ENCODE measurements at places on chromosomes 16 and 17.

GRCh38 chr17:19238167-19238505, 970 bp downstream of the EPN2 start:
- no peak for DNase-seq

DNA sequence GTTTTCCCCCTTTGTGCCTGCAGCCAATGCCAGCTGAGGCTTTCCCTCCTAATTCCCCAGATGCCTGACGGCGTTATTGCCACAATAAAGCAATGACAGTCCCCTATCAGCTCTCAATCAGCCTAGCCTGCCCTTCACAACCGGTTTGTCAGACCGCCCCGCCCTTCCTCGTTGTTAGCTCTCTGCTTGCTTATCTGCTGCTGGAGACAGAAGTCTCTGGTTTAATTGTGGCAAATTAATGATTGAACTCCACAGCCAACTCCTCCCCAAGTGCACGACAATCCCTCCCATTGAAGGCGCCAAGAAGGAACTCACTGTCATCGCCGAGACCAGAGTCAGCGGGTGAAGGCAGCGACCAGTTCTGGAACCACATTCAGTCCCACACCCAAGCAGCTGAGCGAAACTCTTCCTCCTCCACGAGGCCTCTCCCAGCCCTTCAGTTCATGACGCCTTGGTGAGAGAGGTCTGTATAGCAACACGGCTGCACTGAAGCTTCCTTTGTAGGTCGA, 474.4 kb downstream of the SLC39A11 start:
- no peak for DNase-seq

DNA sequence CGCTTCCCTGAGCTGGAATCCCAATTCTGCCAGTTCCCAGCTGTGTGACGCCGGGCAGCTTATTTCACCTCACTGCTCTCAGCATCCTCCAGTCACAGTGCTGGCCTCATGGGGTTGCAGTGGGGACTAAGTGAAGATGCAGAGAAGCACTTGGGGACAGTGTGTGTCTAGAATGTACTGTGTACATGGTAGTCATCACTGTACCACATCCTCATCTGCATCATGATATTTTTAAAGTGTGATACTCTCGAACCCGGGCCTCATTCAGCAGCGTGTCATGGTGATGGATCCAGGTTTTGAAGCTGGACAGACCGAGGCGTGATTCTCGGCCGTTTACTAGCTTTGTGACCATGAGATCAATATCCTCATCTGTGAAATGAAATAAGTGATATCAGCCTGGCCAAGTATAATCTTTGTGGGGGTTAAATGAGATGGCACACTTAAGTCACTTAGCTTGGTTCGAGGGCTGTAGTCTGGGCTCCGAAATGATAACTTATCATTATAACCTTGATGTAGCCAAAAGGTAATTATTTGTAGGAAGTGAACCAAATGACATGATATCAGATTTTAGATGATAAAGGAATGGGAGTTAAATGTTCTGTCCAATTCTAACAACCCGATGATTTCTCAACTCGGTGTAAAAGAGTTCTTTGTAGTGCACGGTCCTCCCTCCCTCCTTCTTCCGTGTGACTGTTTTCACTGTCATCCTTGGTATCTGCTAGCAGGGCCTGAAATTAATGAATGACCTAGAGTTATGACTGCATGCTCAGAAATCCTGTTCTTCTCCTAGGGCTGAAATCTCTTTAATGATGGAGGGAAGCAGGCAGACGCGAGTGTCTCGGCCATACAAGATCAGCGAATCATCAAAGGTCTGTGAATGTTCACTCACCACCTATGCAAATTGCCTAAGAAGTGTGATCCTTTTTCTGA, 2.0 kb downstream of the KLHL36 start:
- DNase-seq, result no peak

GRCh38 chr17:59757881-59758385, 50.5 kb downstream of the VMP1 start:
- no peak for DNase-seq

GRCh38 chr17:62780951-62781350, 27.2 kb downstream of the MARCHF10 start:
- DNase-seq, result no peak

DNA sequence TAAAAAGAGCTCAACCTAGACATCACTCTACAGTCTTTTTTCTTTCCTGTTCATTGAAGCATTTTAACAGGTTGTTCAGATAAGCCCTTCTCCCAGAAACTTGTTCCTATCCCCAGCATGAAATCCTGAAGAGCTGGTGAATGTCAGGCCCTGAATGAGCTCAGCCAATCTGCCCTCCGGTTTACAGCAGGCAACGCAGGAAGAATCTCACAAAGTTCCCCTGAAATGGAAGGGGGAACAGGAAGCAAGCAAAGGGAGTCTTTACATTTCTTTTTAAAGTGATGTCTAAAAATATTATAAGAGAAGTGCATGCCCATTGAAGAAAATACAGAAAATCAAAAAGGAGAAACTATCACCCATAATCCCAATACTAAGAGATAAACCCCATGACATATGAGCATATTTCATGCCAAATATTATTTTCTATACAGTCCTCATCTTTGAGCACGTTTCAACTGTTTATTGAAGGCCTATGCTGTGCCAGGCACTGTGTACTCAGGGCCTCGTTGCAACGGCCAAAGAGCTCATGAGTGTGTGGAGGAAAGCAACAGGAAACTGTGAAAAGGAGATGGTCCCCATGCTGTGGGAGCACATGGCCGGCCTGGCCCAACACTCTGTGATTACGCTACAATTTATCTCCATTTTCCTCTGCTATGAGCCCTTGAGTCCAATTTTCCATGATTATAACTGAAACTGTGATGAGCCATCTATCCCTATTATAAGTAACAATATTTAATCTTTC, 5.7 kb downstream of the TK2 start:
- no peak for DNase-seq

DNA sequence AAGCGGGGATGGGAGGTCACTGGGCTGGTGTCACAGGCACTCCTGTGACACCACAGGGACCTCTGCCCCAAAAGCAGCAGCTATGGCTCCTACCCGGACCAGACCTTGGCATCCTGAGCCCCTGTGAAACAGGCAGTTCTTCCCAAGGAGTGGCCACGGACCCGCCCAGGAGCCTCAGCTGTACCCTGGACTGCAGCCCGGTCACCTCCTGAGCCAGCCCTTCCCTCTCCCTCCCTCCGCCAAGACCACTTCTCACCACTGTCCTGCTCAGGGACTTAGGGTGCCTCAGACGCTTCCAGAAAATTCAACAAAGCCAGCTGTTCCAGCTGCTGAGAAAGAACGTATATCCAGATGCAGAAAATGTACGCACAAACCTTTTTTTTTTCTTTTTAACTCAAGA, 13.9 kb upstream of the NCBP3 start:
- DNase-seq, result no peak

DNA sequence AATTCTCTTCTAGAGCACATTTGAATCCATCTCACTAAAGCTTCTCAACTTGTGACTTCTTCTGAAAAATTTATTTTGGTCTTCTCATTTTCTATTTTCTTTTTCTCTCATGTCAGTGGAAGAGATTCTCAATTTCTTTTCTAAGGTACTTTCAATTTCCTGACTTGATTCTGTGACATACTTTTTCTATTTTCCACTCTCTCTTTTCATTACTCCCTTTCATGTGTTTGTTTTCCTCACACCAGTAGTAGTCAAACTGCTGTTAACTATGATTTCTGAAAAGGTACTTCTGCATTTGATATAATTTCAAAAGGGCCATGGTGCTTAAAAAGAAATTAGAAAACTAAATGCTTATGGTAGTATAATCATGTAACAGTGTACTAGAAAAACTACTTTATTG, 41.9 kb downstream of the NFAT5 start:
- no peak for DNase-seq

Measured in NCI-H1930 (cell line).